NCI-H2171 (cell line): ENCODE measurements at places on chromosomes 1 and 21.

DNA sequence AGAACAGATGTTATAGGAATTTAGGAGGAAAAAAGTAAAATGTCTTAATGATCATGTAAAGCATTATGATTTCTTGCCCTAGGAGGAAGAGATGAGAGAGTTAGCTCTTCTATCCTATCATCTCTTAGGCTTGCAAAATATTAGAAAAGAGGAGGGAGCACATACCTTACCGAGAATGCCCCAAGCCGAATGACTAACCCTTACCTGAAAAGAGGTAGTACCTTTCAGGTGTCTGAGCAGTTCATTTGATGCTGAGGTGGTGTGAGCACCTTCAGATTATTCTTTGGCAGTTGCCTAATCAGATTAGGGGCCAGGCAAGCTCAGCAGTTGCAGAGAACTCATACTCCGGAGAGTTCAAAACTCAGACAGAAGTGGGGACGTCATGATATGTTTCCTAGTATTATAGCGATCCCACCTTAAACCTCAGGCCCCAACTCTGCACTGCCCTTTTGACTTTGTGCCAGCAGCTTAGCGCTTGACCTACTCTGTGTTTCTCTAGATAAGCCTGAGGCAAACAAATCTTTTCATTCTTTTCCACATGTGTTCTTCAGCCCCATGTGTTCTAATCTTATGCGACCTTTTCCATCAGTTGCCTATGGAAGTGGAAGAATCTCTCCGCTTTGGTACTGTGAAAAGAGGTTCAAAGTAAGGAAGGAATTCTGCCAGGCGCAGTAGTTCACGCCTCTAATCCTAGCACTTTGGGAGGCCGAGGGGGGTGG lies 52.5 kb downstream of the ATP2B4 start:
- no peak for DNase-seq

- DNase-seq: peak; percentile 83
Observed at GRCh38 chr1:36924282-36924811, 110.0 kb downstream of the GRIK3 start.

DNA sequence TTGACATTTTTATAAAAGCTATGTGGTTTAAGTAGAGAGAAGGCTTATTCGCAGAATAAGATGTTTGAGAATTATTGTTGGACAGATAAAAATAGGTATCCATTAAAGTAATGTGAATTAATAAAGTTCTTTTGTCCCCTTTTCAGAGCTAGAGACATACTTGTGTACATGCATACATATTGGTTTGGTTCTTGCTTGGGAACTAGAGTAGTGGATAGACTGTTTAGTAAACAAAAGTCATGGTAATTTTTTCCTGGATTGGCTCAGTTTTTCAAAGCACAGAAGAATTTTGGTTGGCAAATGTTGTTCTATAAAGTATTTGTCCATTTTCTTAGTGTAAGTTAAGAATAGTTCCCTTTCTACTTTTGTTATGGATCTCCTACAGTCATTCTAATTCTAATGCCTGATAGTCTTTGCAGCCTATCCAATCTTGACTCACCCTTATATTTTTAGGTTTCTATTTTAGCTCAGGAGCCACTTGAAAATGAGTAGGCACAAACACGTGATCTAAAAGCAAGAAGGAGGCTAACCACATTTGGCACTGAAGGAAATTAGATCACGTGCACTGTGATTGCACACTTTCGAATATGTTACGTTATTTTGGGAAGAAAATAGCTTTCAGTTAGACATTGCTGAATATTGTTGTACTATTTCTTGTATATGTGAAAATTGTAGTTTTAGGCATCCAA lies 47.0 kb downstream of the RABGAP1L start:
- DNase-seq: no peak

- DNase-seq: no peak
Observed at GRCh38 chr1:60298290-60298689, 224.7 kb upstream of the C1orf87 start.

DNA sequence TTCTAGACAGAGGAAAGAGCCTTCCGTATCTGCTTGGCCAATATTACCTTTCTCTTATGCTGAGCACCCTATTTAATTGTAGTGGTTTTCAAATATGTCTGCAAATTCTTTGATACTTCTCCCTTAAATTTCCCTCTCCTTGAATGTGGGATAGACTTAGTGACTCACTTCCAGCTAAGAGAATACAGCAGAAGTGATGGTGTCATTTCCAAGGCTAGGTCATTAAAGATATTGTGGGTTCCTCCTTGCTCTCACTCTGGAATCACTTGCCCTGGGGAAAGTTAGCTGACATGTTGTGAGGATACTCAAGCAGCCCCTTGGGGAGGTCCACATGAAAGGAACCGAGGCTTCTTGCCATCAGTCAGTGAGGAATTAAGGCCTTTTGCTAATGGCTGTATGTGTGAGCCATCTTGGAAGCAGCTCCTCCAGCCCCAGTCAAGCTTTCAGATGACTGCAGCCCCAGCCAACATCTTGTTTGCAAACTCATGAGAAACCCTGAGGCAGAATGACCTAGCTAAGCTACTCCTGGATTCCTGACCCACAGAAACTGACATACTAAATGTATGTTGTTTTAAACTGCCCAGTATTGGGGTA lies 8.1 kb upstream of the CITED4 start:
- DNase-seq: no peak

- DNase-seq: no peak
Observed at GRCh38 chr21:25396135-25396711, 211.1 kb downstream of the MRPL39 start.

GRCh38 chr1:33392206-33392605 lies 38.7 kb downstream of the PHC2 start:
- DNase-seq: no peak

- DNase-seq: no peak
Observed at GRCh38 chr1:226220473-226221189, 2.8 kb upstream of the MIXL1 start.

DNA sequence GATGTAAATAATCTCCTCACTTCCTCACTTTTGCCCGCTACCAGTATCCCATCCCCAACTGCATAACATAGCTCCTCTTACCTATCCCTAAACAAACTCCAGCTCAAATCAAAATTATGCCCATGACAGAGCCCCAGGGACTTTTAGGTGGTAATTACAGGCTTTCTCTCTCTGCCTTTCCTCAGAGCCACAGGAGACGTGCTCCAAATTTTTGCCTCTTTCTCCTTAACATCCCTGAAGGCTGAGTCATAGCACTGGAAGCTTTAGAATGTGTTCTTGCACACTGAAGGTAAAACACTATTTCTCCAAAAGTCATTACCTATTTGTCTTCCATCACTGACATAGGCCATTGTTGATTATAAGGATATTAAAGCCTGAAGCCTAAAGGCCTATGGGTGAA lies 263.5 kb upstream of the PLD5 start:
- DNase-seq: no peak
